ENCODE measurements at places on chromosomes 1 and 21.
A peak's percentile ranks its signal among the peaks of the same experiment; 100 is the strongest.

- peak; percentile 57 for DNase-seq
Observed at GRCh38 chr1:182595641-182596240, 6.7 kb upstream of the RNASEL start.

- no peak for DNase-seq
Observed at GRCh38 chr1:30183006-30183405, 540.4 kb downstream of the MATN1 start.

DNA sequence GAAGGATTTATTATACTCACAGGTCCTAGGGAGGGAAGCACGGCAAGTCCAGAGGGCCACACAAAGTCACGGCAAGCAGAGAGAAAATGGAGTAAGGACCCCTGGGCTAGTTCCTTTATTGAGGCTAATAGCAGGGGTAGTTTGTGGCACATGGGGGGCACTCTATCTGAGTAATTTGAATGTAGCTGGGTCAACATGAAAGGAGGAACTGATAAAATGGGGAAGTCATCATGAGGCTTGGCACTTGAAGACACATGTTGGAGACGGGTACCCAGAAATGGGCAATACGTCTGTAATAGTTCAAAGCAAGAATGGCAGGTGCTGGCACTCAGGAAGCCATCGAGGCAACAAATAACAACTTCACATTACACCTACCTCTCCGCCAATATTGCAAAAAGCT, 1136.4 kb downstream of the MRPL39 start:
- DNase-seq = no peak

GRCh38 chr1:54329312-54330003, 76.7 kb downstream of the SSBP3 start:
- no peak for DNase-seq

- DNase-seq = no peak
Observed at GRCh38 chr1:22418933-22419382, 32.7 kb upstream of the ZBTB40 start.

DNA sequence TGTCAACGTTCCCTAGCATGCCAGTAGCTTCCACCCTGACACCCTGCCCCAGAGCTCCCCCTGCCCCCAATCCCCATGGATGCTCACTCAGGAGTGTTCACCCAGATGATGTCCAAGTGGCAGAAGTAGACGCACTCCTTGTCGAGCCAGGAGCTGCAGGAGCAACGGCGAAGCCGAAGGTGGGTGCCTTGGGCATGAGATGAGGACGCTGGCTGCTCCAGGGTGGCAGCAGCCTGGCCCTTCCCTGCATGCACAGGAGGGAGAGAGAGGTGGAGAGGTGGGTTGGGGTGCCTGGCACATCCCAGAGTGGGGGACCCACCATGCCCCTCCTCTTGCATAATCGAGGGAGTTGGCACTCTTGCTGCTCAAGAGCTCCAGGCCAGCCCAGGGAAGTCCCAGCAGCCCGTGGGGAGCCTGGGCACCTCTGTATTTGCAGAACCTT, 502 bp downstream of the EDN2 start:
- no peak for DNase-seq

DNA sequence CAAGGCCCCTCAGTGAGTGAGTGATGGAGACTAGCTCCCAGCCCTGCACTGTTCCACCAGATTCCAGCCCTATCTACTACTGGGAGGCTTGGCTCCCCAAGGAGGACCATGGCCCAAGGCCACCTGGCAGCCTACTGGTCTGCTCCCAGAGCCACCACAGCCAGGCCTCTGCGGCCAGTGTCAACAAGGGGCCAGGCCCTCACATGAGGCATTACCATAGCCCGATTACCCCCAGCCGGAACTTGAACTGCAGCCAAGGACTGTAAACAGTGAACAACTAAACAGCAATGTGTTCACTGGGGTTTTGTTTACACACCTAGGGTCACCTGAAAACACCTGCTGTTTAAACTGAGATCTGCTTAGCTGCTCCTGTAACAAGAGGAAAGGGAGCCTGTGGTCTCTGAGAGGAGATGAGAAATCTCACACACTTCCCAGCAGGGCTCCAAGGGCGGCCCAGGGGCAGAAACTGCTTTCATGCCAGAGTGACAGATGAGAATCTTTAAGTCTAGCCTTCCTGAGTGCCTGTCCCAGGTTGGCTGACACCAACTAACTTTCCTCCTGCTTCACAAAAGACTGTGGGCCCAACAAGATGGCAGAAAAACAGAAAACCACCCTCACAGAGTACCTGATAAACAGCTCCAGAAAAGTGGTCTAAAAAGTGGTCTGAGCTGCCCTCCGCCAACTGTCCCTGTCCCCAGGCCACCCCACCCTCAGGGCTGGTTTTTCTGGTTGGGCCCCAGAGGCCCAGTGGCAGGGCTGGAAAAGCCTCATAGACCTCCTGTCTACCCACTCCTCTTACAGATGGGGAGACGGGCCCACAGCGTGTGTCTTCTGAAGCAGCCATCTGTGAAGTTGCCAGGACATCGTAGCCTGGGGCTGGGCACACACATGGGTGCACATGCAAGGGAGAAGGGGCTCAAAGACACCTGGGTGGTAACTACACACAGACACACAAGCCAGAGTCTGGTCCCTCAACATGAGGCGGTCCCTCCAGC, 28.8 kb downstream of the MEF2D start:
- DNase-seq = no peak

DNA sequence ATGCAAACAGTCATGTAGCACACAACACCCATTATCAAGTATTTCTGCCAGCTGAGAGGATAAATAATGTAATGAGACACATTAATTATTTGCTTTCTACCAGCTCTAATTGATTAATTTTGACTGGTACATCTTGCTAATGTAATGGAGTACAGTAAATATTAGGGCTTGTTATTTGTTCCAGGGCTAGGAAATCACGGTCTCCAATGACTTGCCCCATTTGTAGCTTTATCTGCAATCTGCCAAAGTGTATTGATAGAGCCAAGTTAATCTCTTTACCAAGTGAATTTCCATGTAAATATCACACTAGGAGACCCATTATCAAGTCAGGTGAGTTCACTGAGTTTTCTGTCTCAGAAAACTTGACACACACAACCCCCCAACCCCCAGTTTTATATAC, 55.1 kb downstream of the RGS13 start:
- DNase-seq = no peak

GRCh38 chr1:40599926-40600325, 65.6 kb downstream of the RIMS3 start:
- no peak for DNase-seq

DNA sequence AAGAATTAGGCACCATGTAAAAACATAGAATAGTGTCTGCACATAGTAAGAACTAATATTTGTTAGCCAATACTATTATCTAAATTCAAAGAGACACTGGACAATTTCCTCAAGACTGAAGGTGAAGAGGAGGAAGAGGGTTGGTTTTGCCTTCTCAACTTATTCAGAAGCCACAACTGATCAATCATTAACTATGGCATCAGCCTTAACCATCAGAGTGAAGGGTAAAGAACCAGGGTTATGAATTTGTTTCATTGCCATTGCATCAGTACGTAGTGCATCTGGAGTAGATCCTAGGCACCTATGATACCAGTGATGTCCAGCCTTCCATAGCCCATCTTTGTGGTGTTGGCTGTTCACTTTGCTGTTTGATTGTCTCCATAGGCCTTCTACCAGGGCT, 421.7 kb upstream of the DEPDC1 start:
- no peak for DNase-seq

- DNase-seq = no peak
Observed at GRCh38 chr1:185862235-185862634, 128.0 kb downstream of the HMCN1 start.

- peak; percentile 50 for DNase-seq
Observed at GRCh38 chr1:226608699-226609505, 60.3 kb downstream of the STUM start.

DNA sequence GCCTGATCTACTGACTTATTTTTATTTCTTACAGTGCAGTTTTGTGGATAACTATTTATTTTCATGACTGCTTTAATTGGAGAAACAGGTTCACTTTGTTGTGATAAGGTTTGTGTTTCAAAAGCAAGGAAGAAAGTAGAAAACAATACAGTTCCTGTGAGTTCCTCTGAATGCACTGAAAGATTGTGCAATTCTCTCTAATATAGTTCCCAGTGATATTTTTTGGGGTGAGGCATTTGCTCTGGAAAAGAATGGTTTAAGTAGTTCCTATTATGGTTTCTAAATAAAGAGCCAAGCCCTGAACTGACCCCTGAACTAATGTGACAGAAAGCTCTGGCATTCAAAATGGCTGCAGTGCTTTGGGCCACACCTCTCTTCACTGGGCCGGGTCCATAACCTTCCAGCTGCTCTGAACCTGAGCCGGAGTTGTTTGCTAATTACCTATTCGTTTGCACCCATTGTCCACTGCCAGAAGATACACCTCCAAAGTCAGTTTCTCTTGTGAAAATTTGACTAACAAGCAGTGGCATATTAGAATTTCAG, 56.6 kb upstream of the VTCN1 start:
- DNase-seq = no peak

GRCh38 chr1:145891143-145891542, 5.5 kb upstream of the ANKRD35 start:
- DNase-seq = no peak

DNA sequence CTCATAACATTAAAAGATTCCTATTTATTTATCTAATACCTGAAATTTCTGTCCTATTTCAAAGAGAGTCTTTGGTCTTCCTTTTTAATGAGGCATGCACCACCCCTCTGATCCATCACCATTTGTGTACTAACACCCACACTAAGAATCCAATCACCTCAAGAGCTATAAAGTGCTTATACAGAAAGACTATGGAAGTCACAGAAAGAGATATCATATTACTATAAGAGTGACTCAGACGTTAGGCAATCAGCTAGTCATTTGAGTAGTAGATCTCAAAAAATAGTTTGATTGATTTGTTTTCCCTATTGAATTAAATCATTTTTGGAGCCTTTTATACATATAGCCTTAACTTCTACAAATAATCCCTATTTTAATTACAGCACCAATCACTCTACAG, 46.1 kb downstream of the NME7 start:
- DNase-seq = no peak

DNA sequence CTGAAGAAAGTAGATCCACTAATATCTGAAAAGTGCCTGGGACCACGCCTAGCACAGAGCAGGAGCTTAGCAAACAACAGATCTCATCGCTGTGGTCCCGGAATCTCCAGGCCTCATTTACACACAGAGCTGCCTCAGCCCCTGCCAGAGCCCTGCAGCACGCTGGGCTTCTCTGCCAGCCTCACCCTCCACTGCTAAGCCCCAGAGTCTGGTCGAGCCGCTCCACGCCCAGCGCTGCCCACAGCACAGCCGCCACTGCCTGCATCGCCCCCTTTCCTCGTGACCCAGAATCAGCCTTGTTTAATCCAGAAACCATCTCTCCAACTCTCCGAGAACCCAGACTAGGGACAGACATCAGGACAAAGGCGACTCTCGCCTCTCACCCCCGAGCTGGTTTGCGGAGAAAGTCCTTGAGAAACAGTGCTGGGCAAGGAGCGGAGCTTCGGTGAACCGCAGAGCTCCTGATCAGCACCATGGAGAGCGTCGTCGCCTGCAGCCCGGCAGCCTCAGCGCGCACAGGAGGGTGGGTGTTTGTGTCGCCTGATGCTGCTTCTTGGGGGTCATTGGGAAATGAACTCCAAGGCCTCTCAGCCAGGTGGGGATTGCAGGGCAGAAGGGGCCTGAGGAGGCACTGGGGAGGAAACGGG, 145.1 kb downstream of the NPHP4 start:
- DNase-seq = no peak

- DNase-seq = no peak
Observed at GRCh38 chr1:92923664-92924063, 37.6 kb downstream of the DIPK1A start.

- no peak for DNase-seq
Observed at GRCh38 chr1:81681601-81682266, 119.0 kb upstream of the ADGRL2 start.

DNA sequence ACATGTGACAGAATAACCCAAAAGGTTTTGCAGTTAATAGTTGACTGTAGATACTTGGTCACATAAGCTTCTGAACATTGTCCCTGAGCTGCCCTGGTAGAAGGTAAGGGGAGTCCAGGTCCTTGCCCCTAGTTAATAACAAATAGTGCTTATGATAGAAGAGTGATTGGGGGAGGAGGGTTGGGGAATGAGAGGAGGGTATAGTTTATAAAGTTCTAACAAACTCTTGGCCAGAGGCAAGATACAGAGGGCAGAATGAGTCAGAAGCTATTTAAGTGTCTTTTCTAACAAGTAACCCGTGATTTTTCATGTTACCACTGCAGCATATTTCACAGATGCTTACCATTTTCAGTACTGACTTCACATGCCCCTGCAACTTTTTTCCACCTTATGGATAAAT, 26.7 kb upstream of the MYOCOS start:
- no peak for DNase-seq

GRCh38 chr1:87155170-87155569, 173.5 kb upstream of the LMO4 start:
- DNase-seq = no peak

GRCh38 chr1:202811296-202812175, 782 bp downstream of the PCAT6 start:
- DNase-seq = peak; percentile 6

- no peak for DNase-seq
Observed at GRCh38 chr1:111841746-111842145, 86.0 kb downstream of the DDX20 start.

DNA sequence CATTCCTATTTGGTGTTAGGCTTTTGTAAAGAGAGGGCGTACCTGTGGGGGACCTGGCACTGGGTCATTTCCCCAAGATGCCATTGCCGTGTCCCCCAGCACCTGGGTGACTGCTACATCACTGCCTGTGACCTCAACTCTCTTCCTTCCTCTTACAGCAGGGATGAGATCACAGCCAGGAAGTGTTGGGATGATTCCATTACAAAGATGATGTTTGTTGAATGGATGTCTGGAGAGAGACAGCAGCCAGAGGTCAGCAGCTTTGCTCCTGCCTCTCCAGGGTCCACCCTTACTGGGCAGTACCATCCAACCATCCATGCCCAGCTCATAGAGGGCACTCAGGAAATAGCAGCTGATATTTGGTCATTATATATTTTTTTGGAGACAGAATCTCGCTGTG, 35.1 kb downstream of the TMEM51 start:
- no peak for DNase-seq

DNA sequence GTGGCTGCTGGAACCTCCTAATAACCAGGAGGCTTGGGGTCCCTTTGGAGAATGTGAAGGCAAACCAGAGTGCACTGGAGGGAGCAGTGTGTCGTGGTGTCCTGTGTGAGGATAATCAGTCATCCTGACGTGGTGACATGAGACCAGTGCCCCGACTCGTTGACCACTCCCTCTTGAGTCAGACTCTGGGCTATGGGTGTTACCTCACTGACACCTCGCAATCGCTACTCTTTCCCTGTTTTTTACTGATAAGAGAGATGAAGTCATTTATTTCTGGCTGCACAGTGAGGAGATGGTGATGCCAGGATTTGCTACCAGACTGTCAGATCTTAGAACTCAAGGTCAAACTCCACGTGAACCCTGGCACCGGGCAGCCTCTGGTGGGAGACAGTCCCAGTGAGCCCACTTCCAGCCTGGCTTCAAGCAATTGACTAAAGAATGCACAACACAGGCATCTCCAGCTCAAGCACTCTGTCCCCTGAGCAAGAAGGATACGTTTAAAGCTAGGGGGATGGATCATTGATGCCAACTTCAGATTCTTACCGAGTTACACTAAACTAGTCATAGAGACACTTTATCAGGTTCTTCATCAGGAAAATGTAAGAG, 30.3 kb downstream of the UBASH3A start:
- no peak for DNase-seq

Data from stimulated activated CD4-positive, alpha-beta T cell treated with anti-CD3 and anti-CD28 coated beads, Interleukin-1b, Interleukin-23, amount 100 ng/mL, for 4 hours (primary cell).